ENCODE measurements at places on chromosomes 6 and 20.

DNA sequence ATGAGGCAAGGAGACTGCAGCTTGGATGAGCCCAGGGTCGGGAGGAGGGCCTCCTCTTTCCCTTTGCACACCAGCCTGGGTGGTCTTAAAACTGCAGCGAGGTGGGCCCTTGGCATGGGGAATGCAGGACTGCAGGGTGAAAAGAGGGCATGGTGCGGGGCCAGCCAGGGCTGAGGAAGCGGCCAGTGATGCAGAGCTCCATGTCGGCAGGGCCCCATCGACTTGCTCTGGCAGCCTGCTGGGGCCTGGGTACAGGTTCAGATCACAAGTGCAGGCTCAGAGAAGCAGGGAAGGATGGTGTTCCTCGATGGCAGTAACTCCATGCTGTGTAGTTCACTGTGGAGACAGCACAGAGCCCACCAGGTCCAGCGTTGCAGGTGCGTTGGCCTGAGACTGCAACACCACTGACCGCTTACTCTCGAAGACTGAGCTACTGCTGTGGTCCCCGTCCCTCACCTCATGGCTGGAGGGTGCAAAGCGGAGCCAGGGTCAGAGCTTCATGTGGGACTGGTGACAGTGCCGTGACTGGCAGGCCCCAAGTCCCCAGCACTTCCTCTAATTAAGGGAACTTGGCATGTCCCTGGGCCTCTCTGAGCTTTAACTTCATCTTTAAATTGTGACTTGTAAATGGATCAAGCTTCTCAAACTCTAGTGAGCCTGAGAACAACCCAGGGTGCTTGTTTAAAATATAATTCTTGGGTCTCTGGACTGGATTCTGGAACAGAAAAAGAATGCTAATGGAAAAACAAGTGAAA, 223.2 kb downstream of the SYNDIG1 start:
- DNase-seq = no peak

GRCh38 chr6:108168090-108168463, 2.3 kb downstream of the NR2E1 start:
- no peak for DNase-seq

DNA sequence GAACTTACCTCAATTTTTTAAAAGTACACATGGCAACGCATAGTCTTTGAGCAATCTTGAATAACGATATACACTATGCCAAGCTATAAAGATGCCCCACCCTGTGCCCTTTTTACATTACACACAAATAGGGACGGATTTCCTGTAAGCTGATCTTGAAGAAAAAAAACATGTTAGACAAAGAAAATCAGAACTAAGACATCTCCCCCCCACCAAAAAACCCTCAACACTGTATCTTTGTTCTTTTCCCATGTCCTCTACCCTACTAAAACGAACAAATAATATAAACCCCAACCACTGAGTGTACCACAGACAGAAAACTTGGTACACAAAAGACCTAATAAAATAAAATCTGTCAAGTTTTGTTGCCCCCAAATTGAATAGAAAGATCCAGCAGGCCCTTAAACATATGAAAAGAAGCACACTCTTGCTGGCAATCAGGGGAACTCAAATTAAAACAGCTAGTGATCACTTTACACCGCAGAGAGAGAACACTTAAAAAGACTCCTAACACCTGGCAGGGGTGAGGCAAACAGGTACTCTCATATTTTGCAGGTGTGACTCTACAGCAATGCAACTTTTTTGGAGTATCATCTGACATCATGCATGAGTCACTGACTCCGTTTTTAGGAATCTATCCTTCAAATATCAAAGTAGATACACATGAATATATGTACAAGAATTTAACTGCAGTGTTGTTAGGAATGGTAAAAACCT, 29.6 kb downstream of the BACH2 start:
- DNase-seq = no peak

GRCh38 chr6:135910790-135911618, 59.5 kb downstream of the PDE7B start:
- DNase-seq = no peak

GRCh38 chr6:11650025-11650696, 112.6 kb downstream of the TMEM170B start:
- no peak for DNase-seq

DNA sequence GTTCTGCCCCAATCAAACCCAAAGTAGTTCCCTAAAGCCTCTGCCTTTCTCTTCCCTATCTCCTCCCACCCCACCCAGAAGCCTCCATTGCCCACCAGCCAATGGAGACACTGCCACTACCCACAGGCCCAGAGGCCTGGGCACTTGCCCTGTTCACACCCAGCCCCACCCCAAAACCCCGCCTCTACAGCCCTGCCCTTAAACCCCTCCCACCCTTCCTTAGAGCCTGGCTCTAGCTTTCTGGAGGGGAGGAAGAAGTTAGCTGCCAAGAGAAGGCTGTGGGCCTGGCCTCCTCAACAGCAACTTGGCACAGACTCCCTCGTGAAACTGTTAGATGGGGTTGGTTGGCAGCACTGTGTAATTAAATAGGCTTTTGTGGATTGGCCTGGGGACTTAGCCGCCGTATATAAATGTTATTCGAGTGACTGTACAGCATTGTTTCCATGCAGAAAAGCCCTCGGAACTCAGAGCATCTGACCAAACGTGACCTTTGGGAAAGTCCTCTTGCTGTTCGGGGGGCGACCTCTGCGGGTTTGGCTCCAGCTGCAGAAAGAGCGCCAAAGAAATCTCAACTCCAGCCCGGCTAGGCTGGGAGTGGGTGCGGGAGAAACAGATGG, 31.4 kb downstream of the COL11A2 start:
- no peak for DNase-seq

- no peak for DNase-seq
Measured at GRCh38 chr20:56429502-56429901, 17.4 kb downstream of the CASS4 start.

GRCh38 chr6:13327691-13328075, 654 bp downstream of the TBC1D7 start:
- DNase-seq = no peak

GRCh38 chr6:85864453-85865401, 222.0 kb upstream of the SYNCRIP start:
- DNase-seq = no peak

DNA sequence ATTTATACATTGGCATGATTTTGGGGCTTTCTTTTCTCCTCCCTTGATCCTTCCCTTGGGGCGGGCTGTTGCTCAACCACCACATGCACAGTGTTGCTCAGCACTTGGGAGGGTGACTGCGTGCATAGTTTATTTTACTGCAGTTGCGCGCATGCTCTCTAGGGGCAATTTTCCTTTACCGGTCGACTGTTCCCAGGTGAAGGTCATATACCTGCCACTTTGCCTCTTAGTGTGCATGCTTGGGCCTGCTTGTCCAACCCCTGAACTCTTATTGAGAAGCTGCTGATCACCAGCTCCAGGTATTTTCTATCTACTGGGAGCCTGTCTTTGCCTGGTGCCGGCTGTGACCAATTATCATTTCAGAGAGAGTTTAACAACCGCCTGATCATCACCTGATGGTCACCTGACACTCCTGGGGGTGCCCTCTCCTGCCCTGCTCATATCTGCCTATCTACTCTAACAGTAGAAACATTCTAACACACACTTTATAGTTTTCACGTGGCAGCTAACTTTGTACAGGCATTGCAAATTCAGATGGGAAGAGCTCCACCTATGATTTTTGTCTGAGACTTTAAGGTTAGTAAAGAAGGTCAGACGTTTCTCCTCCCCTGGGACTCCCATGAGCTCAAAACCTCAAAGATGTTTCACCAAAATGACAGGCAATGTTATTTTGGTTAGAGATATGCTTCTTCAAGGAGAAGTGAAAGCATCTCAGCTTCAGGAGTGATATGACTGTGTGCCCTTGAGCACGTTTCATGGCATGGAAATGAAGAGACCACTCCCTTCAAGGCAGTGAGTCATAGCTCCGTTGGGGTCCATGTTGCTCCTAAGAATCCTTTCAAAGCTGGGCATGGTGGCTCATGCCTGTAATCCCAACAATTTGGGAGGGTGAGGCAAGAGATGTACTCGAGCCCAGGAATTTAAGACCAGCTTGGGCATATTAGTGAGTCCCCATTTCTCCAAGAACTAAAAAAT, 227.5 kb upstream of the MYLIP start:
- no peak for DNase-seq

DNA sequence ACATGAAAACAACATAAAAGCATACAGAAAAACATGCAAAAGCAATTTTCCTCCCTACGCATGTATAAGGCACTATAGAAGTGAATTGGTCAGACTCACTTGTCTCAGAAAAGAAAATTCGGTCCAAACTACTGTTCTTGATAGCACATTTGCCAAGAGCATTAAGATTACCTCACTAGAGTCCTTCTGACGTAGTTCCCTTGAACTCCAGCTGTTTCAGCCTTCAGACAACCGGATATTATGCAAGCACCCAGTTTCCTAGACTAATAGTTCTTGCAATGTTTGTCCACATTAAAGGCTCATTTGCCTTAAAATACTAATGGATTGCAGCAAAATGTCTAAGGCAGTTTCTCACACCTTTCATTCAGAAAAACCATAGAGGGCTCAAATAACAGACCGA, 2.5 kb upstream of the CASS4 start:
- DNase-seq = no peak

DNA sequence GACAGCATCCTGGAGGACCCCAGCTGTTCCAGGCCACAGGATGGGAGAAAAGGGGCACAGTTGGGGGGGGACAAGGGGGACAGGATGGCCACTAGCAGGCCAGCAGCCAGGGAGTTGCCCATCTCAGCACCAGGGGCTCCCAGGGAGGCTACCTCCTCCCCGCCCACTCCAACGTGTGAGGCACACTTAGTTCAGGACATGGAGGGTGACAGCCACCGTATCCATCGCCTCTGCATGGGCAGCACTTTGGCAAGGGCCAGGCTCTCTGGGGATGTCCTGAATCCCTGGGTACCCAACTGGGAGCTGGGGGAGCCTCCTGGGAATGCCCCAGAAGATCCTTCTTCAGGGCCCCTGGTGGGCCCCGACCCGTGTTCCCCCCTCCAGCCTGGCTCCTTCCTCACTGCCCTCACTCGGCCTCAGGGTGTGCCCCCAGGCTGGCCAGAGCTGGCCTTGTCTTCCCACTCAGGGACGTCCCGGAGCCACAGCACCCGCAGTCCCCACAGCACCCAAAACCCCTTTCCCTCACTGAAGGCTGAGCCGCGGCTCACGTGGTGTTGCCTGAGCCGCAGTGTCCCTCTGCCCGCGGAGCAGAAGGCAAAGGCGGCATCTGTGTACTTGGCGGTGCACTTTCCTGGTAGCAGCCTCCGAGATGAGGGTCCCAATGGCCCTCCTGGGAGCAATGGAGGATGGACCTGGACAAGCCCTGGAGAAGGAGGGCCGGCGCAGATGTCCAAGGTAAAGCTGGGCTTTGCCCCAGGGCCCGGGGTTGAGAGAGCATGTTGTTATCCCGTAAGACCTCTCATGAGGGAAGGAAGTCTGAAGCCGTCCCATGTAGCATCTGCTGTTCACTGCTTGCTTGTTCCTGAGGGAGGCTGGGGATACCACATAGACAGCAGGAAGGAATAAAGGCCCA, 30.7 kb downstream of the ZNF831 start:
- DNase-seq = no peak

- DNase-seq = no peak
Measured at GRCh38 chr20:16299897-16300296, 273.4 kb downstream of the KIF16B start.

DNA sequence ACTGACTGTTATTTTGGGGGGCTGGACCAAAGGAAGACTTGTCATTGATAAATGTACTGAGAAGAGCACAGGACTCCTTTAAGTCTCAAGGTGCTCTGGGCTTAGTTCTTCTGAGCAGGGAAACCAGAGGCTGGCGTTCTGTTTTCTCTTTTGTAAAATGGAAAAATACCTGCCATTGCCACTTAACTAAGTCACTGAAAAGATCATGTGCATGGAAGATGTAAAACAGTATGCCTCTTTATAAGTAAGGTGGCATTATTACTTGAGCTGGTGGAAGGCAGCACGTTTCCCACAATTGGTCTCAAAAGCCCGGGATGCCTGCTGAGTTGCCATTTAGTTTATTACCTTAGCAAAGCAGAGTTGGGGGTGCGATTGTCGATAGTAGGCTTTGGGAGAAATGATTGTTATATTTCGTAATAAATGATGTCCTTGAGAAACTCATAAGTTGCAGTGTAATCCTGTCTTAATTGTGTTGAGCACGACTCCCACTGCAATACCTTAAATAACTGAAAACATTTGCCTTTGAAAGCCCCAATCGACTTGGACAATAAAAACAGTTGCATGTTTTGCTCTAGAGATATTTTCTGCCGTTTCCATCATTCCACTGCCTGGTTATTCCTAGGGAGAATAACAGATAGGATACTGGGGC, 3.6 kb downstream of the JARID2 start:
- no peak for DNase-seq

- no peak for DNase-seq
Measured at GRCh38 chr6:14897831-14898230, 348.0 kb upstream of the JARID2 start.

- DNase-seq = no peak
Measured at GRCh38 chr6:13550656-13551055, 23.7 kb upstream of the SIRT5 start.

GRCh38 chr6:170182093-170182780, 108.6 kb downstream of the DLL1 start:
- no peak for DNase-seq

- no peak for DNase-seq
Measured at GRCh38 chr6:20186981-20187380, 25.3 kb downstream of the MBOAT1 start.

DNA sequence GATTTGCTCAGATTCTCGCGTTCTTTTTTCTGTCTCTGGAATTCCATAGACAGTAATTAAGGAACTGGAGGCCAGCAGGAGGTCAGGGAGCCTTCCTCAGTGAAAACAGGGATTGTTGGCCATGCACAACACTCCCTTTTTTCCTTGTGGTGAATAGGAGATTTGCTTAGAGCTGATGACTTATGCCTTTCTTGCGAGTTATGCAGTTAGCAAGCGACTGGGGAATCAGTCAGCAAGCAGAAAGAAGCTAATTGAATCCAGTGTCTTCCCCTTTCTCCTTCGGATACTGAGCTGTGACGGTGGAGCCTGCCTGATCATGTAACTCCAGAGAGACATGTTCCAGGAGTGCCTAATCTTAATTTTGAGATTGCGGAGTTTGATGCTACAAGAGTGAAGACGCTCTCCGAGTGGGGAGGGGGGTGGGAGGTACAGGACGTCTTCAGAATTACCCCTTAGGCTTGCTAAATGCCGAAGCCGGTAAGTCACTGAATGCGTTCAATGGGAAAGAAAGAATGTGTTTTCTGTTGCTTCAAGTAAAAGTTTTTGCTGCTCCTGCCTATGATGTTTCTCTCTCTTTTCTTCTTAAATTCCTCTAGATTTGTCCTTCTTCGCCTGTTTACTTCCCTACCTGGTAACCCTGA, 165.9 kb downstream of the SASH1 start:
- DNase-seq = no peak

GRCh38 chr6:141719476-141719875, 413.2 kb upstream of the GJE1 start:
- DNase-seq = no peak

DNA sequence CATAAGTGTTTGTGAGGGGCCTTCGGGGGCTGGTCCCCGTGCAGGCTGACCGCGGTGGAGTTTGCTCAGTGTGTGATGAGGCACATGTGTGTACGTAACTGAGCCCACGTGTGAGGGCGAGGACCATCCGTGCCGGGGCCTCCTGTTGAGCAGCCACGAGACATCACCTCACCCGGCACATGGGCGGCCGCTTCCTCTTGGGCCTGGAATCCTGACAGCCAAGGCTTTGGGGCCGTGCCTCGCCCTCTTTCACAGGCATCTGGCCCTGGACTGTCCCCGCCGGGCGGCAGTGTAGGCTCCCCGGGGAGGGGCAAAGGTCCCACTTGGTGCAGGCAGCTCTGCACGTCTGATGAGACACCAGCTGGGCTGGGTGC, 202.3 kb downstream of the DLL1 start:
- DNase-seq = no peak

- DNase-seq = no peak
Measured at GRCh38 chr6:29813809-29814208, 13.8 kb upstream of the HLA-G start.

GRCh38 chr6:64732888-64733287, 974.1 kb downstream of the EYS start:
- no peak for DNase-seq

All from activated CD8-positive, alpha-beta memory T cell treated with anti-CD3 and anti-CD28 coated beads for 1 hour (primary cell).